AG04450 (cell line): ENCODE measurements at places on chromosomes 6 and 20. TPM values are rescaled to one million over a fixed set of nuclear protein-coding genes. Genes with fewer than 3 reads are reported as not detected.

DNA sequence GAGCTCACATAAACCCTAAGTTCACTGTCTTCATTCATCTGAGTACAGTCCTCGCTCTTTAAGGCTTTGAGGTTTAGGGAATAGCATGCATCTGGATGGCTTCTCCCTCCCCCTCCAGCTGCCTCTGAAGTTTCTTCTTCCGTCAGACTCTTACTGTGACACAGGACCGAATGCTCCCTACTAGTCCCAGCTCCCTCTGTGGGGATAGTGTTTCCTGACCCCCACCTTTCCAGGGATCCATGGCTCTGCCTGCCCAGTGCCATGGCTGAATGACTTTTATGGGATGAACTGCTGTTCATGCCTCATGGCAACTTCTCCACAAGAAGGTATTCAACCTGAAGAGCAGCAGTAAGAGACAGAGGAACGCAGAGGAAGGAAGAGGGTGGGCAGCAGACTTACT, 79.8 kb upstream of the EMILIN3 start:
- DNase-seq = no peak

DNA sequence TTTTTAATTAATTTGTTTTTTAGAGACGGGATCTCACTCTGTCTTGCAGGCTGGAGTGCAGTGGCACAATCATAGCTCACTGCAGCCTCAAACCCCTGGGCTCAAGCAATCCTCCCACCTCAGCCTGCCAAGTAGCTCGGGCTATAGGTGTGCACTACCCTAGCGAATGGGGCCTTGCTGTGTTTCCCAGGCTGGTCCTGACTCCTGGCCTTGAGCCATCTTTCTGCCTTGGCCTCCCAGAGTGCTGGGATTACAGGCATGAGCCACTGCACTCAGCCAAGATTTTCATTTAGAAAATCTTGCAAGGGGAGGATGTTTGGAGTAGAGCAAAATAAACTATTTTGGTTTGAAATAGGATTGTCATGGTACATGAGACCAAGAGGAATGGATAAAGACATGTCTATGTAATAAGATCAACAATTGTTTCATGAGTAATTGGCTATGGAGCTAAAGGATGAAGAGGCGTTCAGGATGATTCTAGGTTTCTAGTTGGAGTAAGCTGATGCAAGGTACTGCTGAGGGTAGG, 237.8 kb downstream of the UST start:
- DNase-seq = no peak

DNA sequence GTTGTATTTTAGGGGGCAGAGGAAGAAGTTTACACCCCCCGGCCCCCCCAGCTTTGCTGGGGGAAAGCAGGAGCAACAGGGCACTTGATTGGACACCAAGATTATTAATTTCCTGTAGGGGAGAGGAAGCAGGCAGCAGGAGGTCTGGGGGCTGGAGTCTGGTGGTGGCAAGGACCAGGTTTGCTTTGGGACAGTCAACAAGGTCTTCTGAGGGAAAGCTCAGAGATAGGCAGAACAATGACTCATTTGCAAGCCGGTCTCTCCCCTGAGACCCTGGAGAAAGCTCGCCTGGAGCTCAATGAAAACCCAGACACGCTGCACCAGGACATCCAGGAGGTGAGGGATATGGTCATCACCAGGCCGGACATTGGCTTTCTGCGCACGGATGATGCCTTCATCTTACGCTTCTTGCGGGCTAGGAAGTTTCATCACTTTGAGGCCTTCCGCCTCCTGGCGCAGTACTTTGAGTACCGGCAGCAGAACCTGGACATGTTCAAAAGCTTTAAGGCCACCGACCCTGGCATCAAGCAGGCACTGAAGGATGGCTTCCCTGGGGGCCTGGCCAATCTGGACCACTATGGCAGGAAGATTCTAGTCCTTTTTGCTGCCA, 1.6 kb downstream of the CLVS2 start:
- DNase-seq = no peak

DNA sequence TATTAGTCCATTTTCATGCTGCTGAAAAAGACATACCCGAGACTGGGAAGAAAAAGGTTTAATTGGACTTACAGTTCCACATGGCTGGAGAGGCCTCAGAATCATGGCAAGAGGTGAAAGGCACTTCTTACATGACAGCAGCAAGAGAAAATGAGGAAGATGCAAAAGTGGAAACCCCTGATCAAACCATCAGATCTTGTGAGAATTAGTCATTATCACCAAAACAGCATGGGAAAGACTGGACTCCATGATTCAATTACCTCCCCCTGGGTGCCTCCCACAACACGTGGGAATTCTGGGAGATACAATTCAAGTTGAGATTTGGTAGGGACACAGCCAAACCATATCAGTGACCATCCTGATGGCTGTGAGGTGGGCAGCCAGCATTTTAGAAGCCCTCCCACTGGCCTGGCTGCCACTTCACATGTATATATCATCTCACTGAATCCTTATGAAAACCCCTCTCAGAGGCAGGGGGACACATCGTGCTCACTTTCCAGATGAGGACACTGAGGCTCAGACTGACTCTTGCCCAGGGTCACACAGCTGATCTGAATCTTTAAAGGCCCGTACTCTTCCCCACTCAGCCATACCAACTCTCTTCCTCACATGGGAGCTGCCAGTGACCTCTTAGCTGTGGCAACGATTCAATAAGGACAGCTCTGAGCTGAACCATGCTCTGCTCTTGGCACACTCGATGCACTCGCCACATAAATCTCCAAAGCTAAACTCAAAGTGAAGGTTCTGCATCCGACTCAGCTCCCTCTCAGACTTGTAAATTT, 25.7 kb downstream of the BMP7 start:
- no peak for DNase-seq

DNA sequence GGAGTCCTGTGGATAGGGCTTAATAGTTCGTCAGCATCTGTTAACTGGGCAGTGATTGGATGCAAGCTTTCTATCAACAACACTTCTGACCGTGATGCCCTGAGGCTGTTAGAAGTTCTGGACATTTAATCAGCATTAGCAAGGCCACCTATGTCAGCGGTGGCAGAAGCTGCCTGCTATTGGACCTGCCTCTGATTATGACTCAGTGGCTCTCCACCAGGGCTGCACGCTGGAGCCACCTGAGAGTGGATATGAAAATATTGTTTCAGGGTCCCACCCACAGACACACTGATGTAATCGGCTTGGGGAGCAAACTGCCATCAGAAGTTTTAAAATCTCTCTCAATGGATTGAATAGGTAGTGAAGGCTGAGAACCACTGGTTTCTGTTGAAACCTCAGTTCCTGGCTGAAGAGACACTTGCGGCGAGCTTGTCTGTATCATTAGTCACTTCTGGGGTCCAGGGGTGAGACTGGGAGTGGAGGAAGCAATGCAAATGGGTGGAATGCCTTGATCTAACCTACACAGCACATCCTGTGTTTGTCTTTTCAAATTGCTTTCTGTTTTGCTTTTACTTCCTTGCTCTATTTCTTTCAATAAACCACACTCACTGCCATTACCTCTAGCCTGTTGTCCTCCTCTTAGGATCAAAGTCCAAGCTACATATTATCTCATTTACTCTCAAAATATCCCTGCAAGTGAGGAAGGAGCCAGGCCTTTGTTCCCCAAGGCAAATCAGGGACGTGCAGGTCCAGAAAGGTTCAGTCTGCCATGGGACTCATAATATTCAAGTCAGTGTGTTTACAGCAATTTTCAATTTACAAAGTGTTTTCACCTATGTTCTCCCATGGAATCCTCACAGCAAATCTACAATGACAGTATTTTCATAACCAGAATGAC, 4.2 kb downstream of the CLIC5 start:
- no peak for DNase-seq

- DNase-seq = no peak
Measured at GRCh38 chr6:158796353-158796752, 22.8 kb downstream of the EZR start.

DNA sequence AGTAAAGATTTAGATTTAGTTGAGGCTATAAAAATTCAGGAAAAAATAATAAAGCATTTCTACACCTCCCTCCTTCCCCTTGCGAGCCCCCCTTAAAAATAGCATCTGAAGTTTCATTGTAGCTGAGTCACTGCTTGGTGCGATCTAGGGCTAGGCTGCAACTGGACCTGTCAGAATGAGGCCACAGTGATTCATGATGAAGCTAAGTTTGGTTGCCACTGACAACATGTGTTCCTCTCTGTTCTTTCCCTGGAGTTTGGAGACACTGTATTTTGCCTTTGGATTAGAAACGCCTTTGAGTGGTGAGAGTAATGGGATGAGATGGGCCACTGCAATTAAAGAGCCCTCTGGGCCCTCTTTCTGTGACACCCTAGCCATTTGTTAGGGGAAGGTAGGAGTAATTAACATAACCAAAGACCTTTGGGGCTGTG, 334.1 kb downstream of the NRN1 start:
- peak; percentile 55 for DNase-seq

GRCh38 chr20:38267296-38267695, 6.8 kb upstream of the KIAA1755 start:
- DNase-seq = no peak

GRCh38 chr20:8399947-8400346, 267.9 kb downstream of the PLCB1 start:
- no peak for DNase-seq

- no peak for DNase-seq
Measured at GRCh38 chr6:155408981-155409380, 46.7 kb downstream of the NOX3 start.

DNA sequence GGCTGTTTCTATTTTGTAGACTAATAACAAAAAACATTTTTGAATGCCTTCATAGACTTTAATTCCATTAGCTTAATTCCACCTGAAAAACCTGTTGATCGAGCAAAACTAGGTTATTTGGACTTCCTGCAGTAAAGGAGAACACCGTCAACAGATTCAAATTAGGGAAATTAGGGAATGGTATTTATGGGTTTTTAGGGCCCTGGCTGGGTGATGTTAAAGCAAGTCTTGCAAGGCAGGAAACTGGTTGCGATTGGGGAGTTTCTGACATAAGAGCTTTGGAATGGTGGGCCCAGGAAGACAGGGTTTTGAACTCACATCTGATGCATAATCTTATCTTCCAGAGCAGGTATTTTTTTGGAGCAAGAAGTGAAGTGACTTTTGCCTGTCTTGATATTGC, 40.1 kb upstream of the TFAP2C start:
- no peak for DNase-seq

DNA sequence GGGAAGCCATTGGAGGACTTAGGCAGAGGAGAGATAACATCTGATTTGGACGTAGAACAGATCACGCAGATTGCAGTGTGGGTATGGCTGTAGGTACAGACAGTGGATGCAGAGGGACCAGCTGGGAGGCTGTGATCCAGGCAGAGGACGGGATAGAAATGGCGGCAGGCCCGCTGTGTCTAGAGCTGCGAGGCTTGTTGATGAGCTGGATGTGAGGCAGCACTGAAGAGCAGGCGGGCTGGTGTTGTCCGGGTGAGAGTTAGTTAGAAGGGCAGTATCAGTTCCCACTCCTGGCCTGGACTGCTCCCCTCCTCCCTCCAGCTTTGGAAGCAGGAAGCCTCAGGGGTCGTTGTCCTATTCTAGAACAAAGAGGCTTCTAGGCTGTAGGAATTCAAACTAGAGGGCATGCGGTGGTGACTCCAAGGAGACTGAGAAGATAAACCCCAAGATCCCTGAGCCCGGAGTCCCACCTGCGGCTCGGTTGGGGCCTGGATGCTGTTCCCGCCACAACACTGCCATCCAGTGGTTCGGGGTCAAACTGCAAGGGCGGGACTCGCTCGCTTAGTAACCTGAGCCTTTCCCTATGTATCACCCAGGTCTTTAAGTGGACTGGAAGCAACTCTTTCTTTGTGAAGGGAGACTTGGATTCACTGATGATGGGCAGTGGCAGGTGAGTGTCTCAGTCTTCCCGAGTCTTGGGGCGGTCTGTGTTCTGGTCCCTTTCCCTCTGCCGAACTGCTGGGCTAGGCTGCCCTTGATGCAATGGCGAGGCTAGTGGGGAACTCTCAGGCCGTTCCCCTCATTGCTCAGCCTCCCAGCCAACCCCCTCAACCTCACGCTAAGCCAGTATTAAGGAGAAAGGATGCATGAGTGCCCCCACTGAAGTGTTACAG, 11.2 kb downstream of the TLDC2 start:
- DNase-seq = peak; percentile 36

DNA sequence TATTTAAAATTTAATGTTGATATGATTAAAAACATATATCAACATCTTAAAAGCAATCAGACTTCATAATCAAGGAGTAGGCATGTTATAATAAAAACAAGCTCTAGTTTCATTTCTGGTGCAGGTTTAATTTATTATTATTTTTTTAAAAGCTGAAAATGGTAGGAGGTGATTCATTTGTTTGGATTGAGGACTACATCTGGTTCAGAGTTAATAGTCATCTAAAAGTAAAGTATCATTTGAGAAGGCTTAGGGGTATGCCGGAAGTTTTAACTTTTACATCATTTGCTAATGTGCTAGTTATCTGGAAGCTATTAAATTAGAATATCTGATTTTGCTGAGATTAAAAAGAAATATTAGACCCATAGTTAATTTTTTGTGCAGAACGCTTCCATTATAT, 169.5 kb upstream of the LAMA2 start:
- no peak for DNase-seq

- no peak for DNase-seq
Measured at GRCh38 chr20:44067650-44068081, 119.3 kb downstream of the JPH2 start.

DNA sequence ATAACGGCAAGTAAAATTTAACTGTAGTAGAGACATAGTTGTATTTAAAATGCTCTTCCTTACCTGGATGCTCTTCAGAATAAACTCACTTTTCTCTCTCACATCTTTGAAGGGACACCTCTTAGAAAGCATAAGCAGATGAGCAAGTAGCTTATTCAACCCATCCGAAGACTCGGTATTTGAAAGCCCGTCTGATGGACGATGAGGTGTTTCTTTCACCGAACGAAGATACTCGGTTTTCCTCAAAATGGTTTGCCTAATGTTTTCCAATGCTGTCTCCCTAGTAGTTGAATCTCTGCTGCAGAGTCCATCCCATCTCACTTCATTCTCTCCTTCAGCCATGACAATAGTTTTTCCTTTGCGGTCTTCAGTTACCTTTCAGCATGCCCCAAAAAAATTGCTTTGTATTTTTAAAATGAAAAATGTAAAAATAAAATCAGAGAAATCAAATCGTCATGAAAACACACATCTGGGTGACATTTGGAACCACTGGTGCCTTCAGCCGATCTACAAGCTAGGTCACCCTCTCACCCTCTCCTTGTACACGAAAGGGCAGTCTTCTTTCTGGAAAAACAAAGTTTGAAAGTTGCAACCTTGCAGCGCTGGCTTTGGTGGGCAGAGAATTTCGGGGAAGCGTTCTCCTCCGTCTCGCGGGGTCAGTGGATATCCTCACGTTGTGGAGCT, 772 bp downstream of the SESN1 start:
- DNase-seq = no peak

- DNase-seq = no peak
Measured at GRCh38 chr6:130927305-130927704, 100.1 kb downstream of the SMLR1 start.

- peak; percentile 23 for DNase-seq
Measured at GRCh38 chr6:47413752-47414422, 63.7 kb upstream of the CD2AP start.

GRCh38 chr20:54056762-54057639, 13.4 kb downstream of the BCAS1 start:
- no peak for DNase-seq

MAK gene
- polyA plus RNA-seq = not detected in 2 replicates

OOEP gene
- not detected in 2 replicates for polyA plus RNA-seq

DSP gene
- polyA plus RNA-seq = 3.6 TPM in 2 replicates

ZC2HC1B gene
- not detected in 2 replicates for polyA plus RNA-seq

HNF4A gene
- 0.04 TPM in 1 of 2 replicates, not detected in the other for polyA plus RNA-seq

TREM2 gene
- 0.07 and 0.11 TPM in 2 replicates for polyA plus RNA-seq

RNF217 gene
- polyA plus RNA-seq = 21.8 and 24.6 TPM in 2 replicates

HLA-B gene
- polyA plus RNA-seq = 418 and 513 TPM in 2 replicates

VGLL2 gene
- polyA plus RNA-seq = not detected in 2 replicates

EFCAB8 gene
- not detected in 2 replicates for polyA plus RNA-seq
